Activated naive CD4-positive, alpha-beta T cell treated with Interleukin-2 at 50 U/mL for 16 hours (primary cell): ENCODE measurements at places on chromosomes 1 and 21.

GRCh38 chr1:150066838-150067183 lies 765 bp upstream of the VPS45 start:
- DNase-seq: peak; percentile 34

DNA sequence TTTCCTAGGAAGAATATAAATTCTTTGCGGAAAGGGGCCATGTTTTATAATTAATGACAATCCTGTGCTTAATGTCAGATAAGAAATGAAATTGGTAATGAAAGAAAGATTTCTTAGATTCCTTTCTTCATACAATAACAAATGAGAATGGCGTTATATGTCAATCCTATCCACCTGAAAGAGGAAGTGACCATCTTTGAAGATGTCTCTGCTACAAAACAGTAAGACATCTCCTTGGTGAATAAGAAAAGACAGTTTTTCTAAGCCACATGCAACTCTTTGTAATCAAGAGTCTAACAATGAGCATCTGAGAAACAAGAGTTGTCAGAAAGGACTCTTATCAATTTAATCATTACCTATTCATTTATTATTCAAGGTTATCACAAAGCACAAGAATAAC lies 286.0 kb downstream of the VAV3 start:
- DNase-seq: no peak

DNA sequence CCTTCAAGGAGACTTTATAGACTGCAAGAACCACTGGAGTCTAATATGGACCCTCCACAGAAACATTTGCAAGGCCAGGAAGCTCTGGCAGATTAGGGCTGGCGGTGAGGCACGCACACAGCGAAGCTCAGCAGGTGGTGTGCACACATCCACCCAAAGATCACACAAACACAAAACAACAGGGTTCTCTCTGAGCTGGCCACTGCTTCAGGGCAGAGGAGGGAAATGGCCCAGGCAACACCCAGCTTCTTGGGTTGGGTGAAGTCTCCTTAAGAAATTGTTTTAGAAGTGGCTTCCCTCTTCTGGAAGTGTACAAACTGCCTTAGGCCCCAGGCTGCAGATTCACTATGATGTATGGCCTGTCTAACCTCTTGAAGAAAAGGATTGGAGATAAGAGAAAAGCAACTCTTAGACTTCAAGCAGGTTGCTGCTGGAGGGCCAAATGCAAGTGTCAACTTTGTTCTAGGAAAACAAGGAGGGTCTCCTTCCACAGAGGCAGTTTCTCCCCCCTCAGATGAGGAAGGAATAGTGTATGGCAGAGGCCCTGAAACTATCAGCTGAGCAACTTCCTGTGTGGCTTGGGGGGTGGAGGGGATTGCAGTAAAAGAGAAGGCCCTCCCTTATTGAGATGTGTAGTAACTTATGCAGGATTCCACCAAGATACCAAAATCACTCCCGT lies 2.0 kb downstream of the RCSD1 start:
- peak; percentile 46 for DNase-seq

DNA sequence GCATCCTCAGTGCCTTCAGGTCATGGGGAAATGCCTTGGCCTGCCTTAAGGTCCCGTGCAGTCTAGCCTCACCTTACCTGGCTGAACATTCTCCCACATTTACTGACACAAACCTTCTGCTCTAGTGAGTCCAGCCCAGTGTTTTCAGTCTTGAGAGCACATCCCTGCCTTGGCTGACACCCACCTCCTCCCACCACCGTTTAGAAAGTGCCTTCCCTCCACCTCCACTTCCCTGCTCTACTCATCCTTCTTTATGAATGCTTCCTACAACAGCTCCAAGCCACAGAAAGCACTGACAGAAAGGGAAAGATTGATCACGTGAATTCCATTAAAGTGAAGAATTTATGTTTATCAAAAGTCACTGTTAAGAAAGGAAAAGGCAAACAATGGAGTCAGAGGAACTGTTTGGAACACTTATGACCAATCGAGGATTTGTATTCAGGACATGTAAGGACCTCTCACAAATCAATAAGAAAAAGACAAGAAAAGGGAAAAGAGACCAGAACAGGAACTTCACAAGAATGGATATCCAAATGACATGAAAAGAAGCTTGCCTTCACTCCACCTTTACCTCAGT lies 59.8 kb downstream of the DDR2 start:
- DNase-seq: no peak

DNA sequence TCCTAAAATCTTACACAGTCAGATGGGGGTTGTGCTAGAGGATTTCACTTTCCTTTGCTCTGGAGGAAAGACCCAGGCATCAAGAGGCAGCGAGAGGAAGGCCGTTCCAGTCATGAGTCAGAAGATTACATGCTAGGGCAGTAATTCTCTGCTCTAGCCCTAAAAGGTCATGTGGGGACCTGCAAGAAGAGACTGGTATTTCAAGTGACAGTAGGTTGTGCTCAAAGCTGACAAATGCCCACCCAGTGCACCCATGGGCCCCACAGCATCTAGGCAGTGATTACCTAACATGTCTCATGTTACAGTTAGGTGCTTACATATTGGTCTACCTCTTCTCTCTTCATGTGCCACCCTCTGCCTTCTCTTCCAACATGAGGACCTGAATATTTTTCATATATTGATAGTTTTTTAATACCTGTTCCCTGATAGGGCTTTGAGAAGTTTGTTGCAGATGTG lies 99.7 kb upstream of the BEND5 start:
- DNase-seq: no peak

GRCh38 chr21:35779690-35780570 lies 280.4 kb downstream of the SETD4 start:
- DNase-seq: no peak

GRCh38 chr21:20308586-20309315 lies 689.5 kb upstream of the NCAM2 start:
- no peak for DNase-seq

DNA sequence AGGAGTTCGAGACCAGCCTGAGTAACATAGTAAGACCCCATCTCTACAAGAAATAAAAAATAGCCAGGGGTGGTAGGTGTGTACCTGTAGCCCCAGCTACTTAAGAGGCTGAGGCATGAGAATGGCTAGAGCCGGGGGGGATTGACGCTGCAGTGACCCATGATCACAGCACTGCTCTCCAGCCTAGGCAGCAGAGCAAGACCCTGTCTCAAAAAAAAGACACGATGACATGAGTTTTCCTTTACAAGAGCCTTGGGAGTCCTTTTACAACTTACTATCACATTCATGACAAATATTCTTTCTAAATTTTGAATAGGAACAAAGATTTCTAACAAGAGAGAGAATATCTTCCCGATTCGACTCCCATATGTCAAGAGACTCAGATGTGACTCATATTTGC lies 3.3 kb upstream of the BRWD1 start:
- no peak for DNase-seq

DNA sequence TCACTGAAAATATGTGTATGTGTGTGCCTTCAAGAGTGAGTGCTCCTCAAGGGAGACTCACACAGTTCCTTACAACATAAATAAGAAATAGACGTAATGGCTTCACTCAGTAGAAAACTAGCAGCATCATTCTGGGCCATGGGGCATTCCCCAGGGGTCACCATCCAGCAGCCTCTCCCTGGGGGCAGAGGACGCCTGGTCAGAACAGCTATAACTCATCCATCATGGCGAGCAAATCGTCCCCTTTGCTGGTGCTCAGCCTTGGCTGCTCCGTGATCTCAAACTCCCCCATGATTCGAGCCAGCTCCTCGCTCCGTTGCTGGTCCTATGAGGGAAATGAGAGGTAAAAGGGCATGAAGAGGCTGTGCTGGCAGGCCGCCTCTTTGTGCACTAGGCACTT lies 20.2 kb upstream of the LSM10 start:
- no peak for DNase-seq

DNA sequence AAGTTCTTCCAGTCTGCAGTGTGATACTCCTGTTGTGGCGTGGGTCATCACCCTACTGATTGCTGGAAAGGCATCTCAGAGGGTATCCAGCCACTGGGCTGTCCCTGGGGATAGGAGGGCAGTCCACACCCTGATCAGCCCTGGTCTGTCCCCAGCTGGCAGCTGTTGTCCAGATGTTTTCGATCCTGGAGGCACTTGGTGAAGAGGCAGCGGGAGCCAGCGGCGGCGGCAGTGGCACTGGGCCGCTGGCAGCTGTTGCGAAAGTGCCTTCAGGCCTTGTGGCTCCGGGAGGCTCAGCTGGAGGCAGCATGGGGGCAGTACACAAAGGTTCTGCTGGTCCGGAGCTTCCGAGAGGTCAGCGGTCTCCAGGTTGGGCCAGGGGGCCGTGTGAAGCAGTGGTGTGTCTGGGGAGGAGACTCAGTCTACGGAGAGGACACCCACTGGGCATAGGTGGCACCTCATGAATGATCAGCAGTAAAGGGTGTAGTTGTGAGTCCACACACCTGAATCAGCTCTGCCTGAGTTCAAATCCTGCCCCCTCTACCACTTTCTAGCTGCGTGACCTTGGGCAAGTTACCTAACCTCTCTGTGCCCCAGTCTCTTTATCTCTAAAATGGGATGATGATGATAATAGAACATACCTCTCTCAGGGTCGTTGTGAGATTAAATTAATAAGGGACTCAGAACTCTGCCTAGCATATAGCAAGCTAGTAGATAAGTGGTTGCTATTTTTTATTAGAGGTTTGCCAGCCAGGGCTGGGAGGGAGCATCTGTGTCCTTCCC lies 6.1 kb downstream of the C1orf167 start:
- DNase-seq: no peak
